HT-29 (cell line): ENCODE measurements at places on chromosomes 4 and X.
A peak's percentile ranks its signal among the peaks of the same experiment; 100 is the strongest.

- no peak for DNase-seq
Observed at GRCh38 chr4:184368290-184368689, 106.1 kb downstream of the IRF2 start.

GRCh38 chr4:188117631-188118324, 8.4 kb upstream of the TRIML2 start:
- no peak for DNase-seq

DNA sequence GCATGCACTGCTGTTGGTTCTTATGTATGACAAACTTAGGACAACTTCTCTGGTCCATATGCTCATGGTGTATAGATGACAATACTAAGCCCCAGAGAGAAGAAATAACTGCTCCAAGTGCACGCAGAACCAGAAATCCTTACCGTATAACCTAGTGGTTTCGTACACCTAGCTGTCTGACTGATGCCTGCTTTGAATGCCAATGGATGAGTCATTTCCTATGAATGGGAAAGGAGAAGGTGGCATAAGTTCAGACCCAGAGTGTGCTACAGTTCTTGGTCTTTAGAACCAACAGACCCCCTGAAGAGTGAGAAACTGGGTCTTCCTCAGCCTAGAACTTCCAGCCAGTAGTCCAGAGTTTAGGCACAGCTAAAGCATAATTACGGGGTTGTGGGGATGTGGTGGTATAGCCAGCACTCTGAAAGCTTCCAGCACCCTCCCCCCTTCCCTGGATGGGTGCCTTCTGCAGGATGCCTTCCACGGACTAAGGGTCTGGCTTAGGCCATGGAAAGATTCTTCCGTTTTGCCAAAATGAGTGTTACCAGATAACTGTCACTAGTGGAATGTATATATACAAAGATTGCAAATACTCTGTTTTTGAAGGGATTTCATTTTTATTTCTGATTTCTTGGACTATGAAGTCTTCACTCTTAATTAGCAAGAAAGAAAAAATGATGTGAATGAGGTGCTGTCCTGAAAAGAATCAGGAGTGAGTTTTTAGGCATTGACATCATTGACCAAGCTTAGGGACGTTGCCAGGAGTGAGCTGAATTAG, 84.6 kb upstream of the PACRGL start:
- peak; percentile 8 for DNase-seq

- no peak for DNase-seq
Observed at GRCh38 chr4:81469781-81470455, 1.8 kb downstream of the RASGEF1B start.

DNA sequence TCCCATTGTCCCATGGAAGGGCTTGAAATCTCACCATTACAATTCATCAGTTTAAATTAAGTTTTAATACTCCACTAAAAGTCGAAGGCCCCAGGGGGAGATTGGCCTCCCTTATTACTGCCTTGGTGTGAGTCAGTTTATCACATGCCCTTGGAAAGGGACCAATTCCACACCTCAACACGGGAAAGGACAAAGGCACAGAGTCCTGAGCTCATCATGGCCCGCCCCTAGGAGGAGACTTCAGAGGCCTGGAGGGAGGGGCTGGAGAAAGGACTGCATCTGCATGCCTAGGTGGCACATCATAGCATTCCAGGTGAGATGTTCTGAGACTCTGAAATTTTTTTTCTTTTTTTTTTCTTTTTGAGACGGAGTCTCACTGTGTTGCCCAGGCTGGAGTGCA, 2.8 kb upstream of the SEL1L3 start:
- DNase-seq = peak; percentile 72

- DNase-seq = no peak
Observed at GRCh38 chr4:6857009-6857882, 52.4 kb upstream of the TBC1D14 start.

GRCh38 chr4:140756319-140757231, at the start of gene TBC1D9:
TBC1D9 (minus strand) TSS chr4:140756385; CDS start chr4:140756045, 340 bp downstream.
- peak; percentile 81 for DNase-seq

DNA sequence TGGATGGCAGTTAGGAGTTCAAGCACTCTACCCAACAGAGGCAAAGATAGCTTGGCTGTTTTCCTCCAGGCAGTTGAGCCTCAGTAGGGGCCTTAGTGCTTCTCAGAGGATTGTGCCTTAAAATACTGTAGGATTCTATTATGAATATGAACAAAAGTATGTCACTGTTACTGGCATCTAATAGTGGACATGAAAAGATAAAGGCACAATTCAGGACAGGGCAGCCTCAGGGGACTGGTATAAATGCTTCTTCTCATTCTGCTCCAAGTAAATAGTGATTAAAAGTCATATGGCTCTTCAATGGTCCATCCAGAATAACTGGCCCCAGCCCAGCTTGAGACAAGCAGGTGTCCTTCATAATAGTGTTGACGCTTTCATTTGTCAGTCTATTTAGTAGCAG, 17.7 kb downstream of the COL4A6 start:
- no peak for DNase-seq

- DNase-seq = peak; percentile 40
Observed at GRCh38 chr4:103996637-103997036, 276.9 kb upstream of the TACR3 start.

DNA sequence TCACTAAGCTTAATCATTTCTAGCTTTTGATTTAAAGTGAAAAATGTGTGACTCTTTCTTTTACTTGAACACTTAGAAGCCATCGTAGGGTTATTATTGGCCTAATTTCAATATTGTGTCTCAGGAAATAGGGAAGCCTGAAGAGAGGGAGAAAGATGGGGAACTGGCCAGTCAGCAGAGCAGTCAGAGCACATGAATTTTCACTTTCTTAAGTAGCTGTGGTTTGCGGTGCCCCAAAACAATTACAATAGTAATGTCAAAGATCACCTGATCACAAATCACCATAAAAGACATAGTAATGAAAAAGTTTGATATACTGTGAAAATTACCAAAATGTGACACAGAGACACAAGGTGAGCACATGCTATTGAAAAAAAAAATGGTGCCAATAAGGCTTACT, 45.5 kb downstream of the CENPC start:
- DNase-seq = no peak

GRCh38 chr4:183449193-183449882, 4.9 kb downstream of the CDKN2AIP start:
- no peak for DNase-seq

- DNase-seq = peak; percentile 81
Observed at GRCh38 chr4:68864438-68865187, 48.8 kb downstream of the UGT2B10 start.

DNA sequence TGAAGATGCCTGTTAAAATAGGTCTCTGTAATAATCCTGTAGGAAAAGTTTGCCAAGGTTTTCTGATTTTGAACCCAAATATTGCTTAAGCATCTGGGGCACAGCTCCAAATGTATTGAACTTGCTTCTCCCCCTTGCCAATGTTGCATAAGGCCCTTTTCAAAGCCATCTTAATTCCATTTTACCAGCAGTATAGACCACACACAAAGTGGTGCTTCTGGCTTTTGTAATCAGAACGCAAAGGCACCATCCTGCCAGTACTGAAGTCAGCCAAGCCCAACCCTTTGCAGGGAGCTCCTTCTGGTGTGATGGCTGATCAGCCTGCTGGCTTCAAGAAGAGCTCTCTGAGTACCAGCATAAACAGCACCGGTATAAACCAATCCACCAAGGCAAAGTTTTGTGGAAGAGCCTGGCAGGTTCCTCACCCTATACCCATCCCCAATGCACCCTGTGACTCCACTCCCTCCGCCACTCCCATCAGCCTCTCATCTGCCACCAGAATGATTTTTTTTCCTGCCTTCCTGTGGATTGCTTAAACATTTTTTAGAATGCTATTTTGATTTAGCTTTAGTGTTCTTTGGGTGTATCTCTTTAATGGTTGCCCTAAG, 39.2 kb upstream of the USP9X start:
- no peak for DNase-seq

DNA sequence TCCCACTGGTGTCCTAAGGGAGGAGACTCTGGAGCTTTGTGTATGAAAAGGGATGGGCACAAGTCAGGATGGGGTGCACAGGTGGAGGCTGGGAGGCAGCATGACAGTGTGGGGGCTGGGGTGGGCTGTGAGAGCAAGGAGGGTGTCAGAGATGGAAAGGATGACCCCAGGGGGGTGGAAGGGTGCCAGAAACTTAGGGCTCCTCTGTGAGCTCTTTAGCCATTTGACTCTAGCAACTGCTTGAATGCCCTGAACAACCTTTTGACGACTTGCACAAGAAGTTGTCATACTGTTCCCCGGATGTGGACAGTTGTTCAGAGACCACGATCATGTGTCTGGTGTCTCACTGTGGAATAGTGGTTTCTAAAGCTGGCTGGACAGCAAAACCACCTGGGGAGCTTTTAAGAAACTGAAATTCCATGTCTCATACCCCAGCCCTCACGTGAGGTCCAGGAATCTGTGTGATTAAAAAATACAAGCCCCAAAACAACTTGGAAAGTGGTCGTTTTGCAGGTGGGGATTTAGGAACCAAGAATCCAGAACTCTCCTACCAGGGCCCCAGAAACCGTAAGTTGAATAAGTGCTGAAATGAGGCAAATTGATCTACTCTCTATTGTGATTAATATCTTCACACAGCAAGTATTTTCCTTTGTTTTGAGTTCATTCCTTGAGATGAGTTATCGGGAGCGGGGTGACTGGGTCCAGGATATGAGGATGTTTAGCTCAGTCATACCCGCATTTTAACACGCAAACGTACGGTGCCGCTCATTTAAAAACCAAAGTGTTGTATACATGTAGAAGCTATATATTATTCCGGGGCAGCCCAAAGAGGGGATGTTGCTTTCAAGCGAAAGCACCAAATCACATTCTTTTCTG, 3.4 kb downstream of the RHOH start:
- DNase-seq = no peak

- no peak for DNase-seq
Observed at GRCh38 chr4:126046081-126046614, 731.4 kb downstream of the FAT4 start.

DNA sequence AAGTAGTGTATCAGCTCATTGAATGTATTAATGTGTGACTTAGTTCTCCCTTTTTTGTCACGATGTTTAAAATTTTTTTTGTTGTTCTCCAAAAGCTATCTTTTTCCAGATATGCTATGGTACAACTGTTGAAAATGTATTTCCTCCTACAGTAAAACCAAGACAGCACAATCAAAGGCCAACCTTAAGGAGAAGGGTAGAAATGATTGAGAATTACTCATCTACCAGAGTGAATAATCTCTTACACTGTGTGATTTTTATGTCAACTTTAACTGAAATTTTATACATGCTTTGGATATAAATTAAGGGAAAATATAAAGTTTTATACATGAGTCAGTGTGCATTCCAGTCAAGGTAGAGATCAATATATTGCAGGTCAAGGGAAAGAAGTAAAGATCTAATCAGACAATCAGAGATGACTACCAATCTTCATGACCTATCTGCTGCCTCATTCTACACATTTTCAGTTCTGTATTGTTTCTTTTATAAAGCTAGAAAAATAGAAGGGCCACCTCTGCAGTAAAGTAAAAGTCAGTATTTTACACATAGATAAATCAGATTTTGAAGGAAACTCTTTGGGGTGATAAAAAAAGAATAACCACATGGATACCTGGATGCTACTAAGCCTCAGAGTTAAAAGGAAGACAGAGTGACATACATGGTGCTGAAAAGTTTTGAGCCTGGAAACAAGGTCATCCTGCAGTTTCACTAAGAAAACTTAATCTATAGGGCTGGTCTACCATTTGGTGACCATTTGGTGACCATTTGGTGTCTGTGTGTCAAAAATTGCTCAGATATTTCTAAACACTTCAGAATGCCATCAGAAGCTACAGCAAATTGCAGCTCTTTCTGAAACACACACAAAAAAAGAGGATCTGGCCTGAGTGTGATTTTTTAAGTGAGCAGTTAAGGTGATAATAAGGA, 1.6 kb downstream of the FAM13A start:
- DNase-seq = no peak

- peak; percentile 86 for DNase-seq
Observed at GRCh38 chr4:113468165-113469022, 293.1 kb downstream of the CAMK2D start.

DNA sequence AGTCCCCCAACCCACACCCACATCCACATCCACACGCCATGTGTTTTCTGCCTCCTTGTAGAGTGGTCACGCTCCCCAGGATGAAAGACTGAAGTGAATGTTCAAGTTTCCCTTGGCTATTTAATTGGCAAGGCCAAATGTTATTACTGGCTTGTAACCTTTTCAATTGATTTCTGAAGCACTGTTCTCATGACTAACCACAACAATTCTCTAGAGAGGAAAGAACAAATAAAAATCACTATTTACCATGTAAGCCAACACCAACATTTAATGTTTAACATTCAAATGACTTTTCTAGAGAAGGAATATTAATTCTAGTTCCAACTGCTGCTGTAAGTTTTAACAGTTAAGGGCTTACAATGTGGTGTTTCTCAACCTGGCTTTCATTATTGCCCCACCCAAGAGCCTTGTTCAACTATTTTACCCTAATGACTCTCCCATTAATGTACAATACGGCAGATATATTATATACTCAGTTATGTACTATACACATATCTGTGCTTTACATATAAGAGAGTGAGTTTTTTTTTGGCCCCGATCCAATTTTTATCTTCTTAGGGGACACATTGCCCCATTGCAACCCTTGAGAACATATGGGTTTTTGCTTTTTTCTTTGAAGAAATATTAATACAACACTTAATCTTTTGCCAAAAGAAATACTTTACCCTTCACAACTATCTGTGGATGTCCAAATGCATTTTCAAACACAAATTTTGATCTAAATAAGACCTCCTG, 46.5 kb downstream of the RELL1 start:
- DNase-seq = no peak

GRCh38 chrX:13666836-13667235, 13.9 kb downstream of the TCEANC start:
- no peak for DNase-seq

- DNase-seq = no peak
Observed at GRCh38 chr4:2390146-2390545, 28.3 kb downstream of the ZFYVE28 start.

- DNase-seq = no peak
Observed at GRCh38 chrX:18938710-18939109, 45.2 kb downstream of the PHKA2 start.

- DNase-seq = no peak
Observed at GRCh38 chr4:15423285-15423711, 4.5 kb upstream of the C1QTNF7 start.

GRCh38 chr4:173231916-173232315, 63.3 kb downstream of the GALNT7 start:
- no peak for DNase-seq

GRCh38 chrX:29419774-29420553, 795.4 kb upstream of the MAGEB2 start:
- no peak for DNase-seq

- no peak for DNase-seq
Observed at GRCh38 chrX:112266136-112266535, 183.6 kb upstream of the TRPC5 start.

- DNase-seq = peak; percentile 49
Observed at GRCh38 chrX:154321594-154321993, 26.0 kb downstream of the TKTL1 start.

DNA sequence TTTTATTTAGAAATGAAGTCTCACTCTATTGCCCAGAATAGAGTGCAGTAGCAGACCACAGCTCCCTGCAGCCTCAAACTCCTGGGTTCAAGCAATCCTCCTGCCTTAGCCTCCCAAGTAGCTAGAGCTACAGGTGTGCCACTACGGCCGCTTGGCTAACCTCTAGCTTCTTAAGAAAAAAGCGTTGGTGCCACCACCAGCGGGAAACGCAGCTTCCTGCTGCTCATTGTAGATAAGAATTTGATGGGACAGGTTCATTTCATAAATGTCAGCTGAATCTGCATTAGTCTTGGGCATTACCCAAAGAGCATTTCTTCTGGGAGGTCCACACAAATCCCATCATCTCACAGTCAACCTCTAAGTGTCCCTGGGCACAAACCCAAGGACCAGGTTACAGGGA, 33.2 kb upstream of the NAP1L5 start:
- DNase-seq = no peak
